Effector memory CD8-positive, alpha-beta T cell (primary cell): ENCODE measurements at places on chromosomes 2 and 18.

GRCh38 chr18:46042571-46043123 is 29.4 kb downstream of the PSTPIP2 start:
- peak overlapping the region; percentile 48 for H3K4me3 ChIP-seq
- peaks cover 25% of the 10 kb centered on the region for H3K4me1 ChIP-seq
- H3K27ac ChIP-seq: peak overlapping the region; percentile 2
- H3K27me3 ChIP-seq: no peaks in the 10 kb centered on the region

DNA sequence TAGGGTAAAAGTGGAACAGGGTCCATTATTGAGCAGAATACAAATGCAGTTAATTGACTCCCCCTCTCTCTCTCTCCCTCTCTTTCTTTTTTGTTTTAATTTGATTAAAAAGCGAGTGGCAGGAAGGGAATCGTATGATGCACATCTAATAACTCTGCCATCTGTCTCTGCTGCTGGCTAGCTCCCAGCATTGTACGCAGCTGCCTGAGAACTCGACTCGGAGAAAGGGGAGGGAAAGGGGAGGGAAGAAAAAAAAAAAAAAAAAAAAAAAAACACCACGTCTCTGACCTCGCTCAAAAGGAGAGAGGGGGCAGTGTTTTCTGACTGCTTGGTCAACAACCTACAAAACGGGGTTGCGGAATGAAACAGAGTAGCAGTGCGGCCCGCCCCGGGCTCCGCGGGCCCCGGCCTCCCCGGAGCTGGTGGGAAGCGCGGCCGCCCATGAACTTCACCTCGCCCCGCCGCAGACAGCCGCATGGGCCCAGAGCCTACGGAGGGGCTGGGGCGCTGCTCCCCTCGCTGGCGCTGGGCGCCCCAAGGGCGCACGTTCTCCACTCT is 265.7 kb downstream of the TCF4 start:
- H3K27ac ChIP-seq: no peak overlapping the region
- H3K27me3 ChIP-seq: peaks cover 21% of the 10 kb centered on the region
- H3K36me3 ChIP-seq: no peaks in the 10 kb centered on the region
- H3K4me3 ChIP-seq: peak overlapping the region; percentile 66
- no peaks in the 10 kb centered on the region for H3K4me1 ChIP-seq
- no peak for DNase-seq

DNA sequence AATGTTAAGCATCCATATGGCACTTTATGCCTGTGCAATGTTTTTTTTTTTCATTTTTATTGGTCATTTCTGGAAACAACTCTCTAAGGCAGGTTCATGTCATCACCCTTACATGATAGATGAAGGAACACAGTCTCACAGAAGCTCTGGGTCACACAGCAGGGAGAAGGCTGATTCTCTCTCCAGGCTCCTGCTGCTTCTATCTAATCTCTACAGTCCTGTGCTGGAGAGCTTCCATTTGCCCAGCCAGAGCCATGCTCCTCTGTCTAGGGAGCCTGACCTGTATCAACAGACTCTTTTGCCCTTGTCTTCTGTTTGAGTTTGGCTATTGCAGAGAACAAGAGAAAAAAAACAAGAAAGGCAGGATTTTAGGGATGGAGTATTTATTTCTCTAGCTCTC is 584.8 kb downstream of the MBD2 start:
- no peaks in the 10 kb centered on the region for H3K4me1 ChIP-seq
- no peak overlapping the region for H3K4me3 ChIP-seq
- DNase-seq: no peak
- no peaks in the 10 kb centered on the region for H3K36me3 ChIP-seq

GRCh38 chr18:57242285-57242684 is 95.4 kb downstream of the BOD1L2 start:
- no peaks in the 10 kb centered on the region for H3K27me3 ChIP-seq
- H3K36me3 ChIP-seq: no peaks in the 10 kb centered on the region
- DNase-seq: no peak
- H3K4me1 ChIP-seq: no peaks in the 10 kb centered on the region

DNA sequence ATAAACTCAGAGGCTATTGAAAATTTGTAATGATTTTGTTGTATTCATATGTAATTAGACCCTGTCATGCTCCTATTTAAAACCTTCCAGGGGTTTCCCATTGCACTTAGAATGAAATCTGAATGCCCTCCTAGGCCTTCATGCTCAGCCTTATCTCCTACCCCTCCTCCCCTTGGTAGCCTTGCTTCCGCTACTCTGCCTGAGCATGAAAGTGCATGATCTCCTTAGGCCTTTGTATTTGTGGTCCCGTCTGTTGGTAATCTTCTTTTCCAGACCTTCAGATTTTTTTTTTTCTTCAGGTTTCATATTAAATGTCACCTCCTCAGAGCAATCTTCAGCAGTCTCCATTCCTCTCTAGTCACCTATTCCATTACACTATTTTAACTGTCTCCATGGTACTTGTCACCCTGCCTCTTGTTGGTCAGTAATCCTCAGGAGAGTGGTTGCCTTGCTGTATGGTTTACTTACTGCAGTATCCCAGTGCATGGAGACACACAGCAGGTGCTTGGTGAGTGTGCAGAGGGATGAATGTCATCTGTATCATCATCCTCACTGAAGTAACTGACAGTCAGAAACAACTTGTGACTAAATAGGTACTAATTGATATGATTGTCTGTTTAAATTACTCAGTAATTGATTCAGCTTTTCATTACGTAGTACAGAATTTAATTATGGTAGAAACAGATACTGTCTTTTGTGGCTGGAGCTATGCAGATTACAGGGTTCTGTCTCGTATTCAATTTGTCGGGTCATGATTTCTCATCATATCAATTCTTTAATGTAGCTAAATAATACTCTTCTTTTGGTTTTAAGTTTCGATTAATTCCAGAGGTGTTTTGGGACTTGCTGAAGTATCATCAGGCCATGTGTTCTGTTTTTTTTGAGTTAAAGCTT is 63.9 kb downstream of the PHLPP1 start:
- H3K4me3 ChIP-seq: no peak overlapping the region
- no peak overlapping the region for H3K27ac ChIP-seq
- H3K27me3 ChIP-seq: no peaks in the 10 kb centered on the region
- H3K36me3 ChIP-seq: no peaks in the 10 kb centered on the region

GRCh38 chr18:59286341-59286740 is 13.1 kb upstream of the RAX start:
- H3K27ac ChIP-seq: no peak overlapping the region
- no peaks in the 10 kb centered on the region for H3K4me1 ChIP-seq

DNA sequence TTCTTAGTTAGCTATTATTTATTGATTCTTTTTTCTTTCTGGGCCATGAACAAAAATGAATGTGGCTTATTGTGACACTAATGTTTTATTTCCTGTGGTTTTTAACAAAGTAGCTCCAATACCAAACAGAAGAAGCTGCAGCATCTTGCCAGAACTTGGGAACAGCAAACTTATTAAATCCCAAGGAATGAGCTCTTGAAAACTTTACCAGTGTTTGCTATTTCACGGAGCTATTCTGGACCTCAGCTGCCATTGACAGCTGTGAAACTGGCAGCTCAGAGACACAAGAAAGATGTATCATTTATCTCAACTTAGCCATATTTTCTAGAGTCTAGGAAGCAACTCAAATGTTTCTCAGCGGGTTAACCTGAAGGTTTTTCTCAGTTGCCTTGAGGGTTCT is 91.0 kb upstream of the NEUROD1 start:
- H3K4me3 ChIP-seq: no peak overlapping the region
- no peak for DNase-seq
- H3K4me1 ChIP-seq: no peaks in the 10 kb centered on the region
- H3K36me3 ChIP-seq: no peaks in the 10 kb centered on the region
- H3K27me3 ChIP-seq: peaks cover 35% of the 10 kb centered on the region

GRCh38 chr18:48544661-48545415 is 6.0 kb downstream of the CTIF start:
- no peaks in the 10 kb centered on the region for H3K4me1 ChIP-seq
- H3K27ac ChIP-seq: no peak overlapping the region
- H3K36me3 ChIP-seq: no peaks in the 10 kb centered on the region
- no peak for DNase-seq
- H3K27me3 ChIP-seq: peaks cover 37% of the 10 kb centered on the region
